ENCODE measurements at places on chromosomes 6 and 20. TPM values are rescaled to one million over a fixed set of nuclear protein-coding genes. Genes with fewer than 3 reads are reported as not detected.

DNA sequence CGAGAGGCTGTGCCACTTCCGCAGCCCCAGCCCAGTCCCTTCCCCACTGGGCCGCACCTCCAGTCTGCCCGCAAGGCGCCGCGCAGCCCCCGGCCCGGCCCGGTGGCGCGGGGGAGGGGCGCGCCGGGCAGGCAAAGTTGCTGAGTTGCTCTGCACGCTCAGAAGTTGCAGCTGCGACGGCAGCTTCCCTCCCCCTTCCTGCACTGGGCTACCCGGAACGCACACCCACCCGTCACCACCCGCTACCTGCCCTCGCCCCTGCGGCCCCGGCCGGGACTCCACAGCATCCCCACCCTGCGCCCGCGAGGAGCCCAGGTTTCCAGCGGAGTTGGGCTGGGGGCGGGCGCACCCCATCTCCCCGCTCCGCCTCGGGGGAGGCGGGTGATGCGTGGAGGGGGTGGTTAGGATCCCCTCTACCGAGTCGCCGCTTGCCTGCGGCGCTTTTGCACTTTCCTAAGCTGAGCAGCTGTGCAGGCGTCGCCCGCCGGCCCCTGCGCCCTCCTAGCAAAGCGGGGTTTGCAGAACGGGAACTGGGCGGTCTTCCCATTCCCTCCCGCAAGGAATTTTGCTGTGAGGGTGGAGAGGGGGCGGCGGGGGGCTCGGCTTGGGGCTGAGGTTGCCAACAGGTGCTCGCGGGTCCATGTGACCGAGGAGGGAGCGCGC, 55.9 kb upstream of the RREB1 start:
- peak; percentile 52 for DNase-seq
- H3K36me3 ChIP-seq = no peaks in the 10 kb centered on the region
- H3K27ac ChIP-seq = peak overlapping the region; percentile 93
- no peaks in the 10 kb centered on the region for H3K27me3 ChIP-seq
- H3K4me3 ChIP-seq = peak overlapping the region; percentile 67
- peaks cover 18% of the 10 kb centered on the region for H3K4me1 ChIP-seq

GRCh38 chr6:12769556-12770256, 53.1 kb downstream of the PHACTR1 start:
- H3K27me3 ChIP-seq = peaks cover 65% of the 10 kb centered on the region
- no peaks in the 10 kb centered on the region for H3K4me1 ChIP-seq
- H3K4me3 ChIP-seq = no peak overlapping the region
- H3K36me3 ChIP-seq = no peaks in the 10 kb centered on the region

- H3K27ac ChIP-seq = no peak overlapping the region
- H3K27me3 ChIP-seq = no peaks in the 10 kb centered on the region
- no peak overlapping the region for H3K4me3 ChIP-seq
- no peaks in the 10 kb centered on the region for H3K36me3 ChIP-seq
- no peak for DNase-seq
- peaks cover 12% of the 10 kb centered on the region for H3K4me1 ChIP-seq
Observed at GRCh38 chr6:36698871-36699271, 1.2 kb downstream of the RAB44 start.

GRCh38 chr6:148358196-148358785, 15.7 kb downstream of the SASH1 start:
- H3K36me3 ChIP-seq = no peaks in the 10 kb centered on the region
- H3K4me3 ChIP-seq = no peak overlapping the region
- no peaks in the 10 kb centered on the region for H3K27me3 ChIP-seq
- no peak for DNase-seq
- H3K4me1 ChIP-seq = no peaks in the 10 kb centered on the region

The GHRH gene
- not detected for total RNA-seq

All from PC-9 (cell line).